ENCODE measurements at places on chromosomes 13 and 19.

DNA sequence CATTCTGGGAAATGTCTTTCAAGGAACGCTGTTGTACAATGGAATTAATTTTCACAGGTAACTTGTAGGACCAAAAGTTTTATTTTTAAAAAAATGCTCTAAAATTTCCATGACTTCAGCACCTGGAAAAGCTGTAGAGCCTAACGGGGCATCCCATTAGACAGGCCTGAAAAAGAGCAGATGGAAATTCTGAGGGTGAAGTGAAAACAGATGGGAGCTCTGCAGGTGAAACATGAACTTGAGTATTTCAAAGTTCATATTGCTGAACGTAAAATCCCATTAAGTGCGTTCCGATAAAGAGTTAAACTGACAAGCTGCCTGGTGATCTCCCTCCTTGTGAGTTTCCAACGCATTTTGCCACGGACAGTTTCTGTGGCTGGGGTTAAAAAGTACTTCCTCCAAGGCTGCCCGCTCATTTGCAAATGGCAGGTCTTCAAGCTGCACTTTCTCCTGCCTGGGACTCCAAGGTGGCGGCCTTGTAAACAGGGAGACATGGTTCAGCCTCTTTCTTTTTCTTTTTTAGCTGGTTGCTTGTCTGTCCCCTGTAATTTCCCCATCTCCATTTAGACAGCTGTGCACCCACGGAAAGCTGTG is 450.4 kb downstream of the FGF9 start:
- DNase-seq = no peak

DNA sequence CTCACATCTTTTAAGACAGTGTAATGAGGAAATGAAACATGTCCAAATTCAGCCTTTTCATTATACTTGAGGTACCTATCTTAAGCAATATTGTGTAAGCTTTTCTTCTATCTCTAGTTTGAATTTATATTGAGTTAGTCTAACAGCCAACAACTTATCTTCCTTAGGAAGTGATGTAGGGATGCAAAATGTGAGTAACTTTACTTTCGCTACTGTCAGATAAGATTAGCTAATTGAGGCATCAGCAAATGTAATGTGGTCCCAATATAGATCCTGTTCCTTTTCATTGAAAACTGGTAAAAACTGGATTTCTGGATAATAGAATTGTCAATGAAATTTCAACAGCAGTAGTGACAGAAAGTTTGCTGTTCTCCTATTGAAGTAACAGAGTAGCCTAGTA is 902.2 kb downstream of the GPC5 start:
- DNase-seq = no peak

GRCh38 chr13:45206340-45206739 is 5.5 kb upstream of the KCTD4 start:
- DNase-seq = no peak

GRCh38 chr13:83878691-83879430 is 3.4 kb downstream of the SLITRK1 start:
- no peak for DNase-seq

DNA sequence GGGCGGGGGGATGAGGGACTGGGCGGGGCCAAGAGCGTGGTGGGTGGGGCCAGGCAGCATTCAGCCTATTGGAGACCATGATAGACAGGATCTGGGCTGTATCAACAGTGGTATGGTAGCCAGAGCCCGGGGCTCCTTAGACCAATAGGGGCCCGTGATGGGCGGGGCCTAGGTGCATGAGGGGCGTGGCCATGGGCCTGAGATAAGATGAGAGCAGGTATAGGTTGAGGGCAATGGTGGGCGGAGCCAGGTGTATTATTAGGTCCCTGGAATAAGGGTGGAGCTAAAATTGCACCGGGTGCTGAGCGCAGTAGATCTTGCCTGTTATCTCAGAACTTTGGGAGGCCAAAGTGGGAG is 5.3 kb downstream of the ABCA7 start:
- peak; percentile 76 for DNase-seq

GRCh38 chr13:45185286-45185685 is 15.6 kb downstream of the KCTD4 start:
- DNase-seq = no peak

DNA sequence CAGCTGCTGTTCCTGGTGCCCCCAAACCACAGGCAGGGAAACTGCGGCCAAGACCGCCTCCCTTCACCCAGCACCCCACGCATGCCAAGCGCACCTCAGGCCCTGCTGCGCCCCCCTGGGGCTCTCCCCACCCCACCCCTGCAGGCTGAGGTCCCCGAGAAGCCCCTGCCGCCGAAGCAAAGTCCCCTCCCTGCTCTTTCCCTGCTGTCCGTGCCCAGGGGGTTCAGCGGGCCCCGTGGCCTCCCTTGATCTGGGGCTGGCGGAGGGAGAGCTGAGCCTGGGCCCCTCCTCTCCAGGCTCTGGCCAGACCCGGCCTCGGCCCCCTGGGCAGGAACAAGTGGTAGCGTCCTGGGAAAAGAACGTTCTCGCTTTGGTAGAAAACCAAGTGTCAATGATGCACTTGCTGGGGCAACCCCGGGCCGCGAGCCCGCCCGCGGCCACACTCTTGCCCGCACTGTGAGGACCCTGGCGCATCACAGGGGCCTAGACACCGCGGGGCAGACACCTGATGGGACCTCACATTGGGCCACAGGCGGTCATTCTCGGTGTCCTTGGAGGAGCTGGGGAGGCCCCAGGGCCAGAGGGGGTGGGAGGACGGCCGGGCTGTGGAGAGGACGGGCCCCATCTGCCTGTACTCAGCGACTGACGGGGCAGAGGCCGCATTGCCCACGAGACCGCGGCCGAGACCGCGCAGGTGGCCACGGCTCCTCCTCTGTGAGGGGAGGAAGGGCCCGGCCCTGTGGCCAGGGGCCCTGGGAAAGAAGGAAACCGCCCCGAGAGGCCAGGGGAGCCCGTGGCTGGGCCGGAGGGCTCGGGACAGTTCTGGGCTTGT is 29.0 kb downstream of the GPX4 start:
- DNase-seq = no peak

DNA sequence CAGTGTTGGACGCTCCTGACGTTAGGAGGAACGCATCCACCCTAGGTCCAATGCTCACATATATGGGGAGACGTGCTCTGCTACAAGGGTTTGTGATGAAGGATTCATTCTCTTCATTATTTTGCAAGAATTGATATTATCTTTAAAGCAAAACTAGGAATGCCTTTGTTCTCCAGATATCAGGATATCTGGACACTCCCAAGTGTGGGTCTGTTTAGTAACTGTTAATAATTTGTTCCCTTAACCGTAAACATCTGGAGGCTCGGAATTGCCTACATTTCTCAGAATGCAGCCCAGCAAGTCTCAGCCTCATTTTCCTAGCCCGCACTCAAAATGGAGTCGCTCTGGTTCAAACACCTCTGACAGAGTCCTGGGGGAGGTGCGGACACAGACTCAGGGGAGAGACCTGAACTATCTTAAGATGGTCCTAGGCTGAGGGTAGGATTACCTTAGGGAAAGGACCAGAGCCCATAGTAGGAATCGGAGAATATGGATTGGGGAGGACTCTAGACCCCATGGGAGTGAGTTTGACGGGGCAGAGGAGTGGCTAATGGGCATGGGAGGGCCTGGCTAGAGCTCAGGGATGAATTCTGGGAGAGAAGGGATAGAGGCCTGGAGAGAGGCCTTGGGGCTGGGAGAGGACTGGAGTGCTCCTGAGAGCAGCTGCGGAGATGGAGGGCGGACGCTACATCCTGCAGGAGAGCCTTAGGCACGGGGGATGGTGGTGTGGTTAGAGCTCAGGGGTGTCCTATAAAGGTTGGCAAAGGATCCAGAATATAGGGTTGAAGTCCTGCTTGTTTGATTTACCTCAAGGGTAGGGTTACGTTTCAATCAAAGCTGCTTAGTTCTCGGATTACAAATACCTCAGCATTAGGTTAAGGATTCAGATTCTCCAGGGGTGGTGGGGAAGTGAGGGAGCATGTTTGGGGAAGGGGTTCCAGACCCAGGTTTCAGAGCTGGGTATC is 43.2 kb downstream of the ZNF331 start:
- DNase-seq = peak; percentile 25

DNA sequence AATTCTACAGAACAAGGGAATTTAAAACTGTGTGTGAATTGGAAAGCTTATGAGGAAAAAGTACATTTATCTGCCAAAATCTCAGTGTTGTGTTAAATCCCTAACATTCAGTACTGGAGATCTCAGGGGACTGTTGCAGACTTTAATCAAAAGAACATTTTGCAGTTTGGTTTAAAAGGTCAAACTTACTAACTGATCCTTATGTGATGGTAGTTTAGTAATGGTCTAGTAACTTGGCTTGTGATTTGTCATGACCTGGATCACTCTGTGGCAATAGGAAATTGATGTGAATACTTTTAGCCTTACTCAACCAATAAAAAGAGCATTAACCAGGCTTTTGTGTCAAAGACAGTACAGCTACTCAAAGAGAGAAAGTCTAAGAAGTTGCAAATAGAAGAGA is 862.1 kb upstream of the MIR17HG start:
- DNase-seq = no peak

- no peak for DNase-seq
Measured at GRCh38 chr13:41162151-41162550, 29.5 kb upstream of the KBTBD6 start.

DNA sequence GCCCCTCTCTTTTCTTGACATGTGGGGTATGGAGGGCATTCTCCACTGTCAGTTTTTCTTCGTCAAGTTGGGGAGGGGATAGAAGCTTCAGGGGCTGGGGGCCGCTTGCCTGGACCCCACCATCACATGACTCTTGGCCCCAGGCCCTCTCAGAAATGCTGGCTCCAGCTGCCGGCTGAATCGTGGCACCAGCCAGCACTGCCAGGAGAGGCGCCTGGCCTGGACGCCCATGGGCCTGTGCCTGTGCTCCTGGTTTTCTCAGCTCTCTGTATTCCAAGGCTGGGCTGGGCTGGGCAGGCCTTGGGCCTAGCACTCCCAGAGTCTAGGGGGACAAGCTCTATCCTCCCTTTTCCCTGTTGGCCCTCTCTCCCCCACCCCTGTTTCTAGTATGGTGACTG is 38.6 kb downstream of the LYL1 start:
- no peak for DNase-seq

GRCh38 chr19:4516939-4517300 is 1.4 kb downstream of the PLIN4 start:
- DNase-seq = no peak

DNA sequence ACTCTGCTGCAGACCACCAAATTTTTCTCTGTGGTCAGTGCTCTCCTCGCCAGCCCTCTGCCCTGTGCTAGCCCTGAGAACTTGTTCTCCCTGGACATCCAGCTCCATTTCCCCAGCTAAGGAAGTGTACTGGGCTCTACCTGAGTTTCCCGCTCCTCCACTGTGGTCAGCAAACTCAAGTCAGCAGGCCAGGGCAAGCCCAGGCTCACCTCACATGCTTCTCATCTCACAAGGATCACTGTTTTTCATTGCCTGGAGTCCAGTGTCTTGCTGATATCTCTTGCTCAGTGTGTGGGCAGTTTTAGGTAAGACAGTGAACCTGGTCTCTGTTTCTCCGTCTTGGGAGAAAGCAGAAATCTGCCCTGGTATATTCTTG is 201.4 kb downstream of the FOXO1 start:
- DNase-seq = no peak

DNA sequence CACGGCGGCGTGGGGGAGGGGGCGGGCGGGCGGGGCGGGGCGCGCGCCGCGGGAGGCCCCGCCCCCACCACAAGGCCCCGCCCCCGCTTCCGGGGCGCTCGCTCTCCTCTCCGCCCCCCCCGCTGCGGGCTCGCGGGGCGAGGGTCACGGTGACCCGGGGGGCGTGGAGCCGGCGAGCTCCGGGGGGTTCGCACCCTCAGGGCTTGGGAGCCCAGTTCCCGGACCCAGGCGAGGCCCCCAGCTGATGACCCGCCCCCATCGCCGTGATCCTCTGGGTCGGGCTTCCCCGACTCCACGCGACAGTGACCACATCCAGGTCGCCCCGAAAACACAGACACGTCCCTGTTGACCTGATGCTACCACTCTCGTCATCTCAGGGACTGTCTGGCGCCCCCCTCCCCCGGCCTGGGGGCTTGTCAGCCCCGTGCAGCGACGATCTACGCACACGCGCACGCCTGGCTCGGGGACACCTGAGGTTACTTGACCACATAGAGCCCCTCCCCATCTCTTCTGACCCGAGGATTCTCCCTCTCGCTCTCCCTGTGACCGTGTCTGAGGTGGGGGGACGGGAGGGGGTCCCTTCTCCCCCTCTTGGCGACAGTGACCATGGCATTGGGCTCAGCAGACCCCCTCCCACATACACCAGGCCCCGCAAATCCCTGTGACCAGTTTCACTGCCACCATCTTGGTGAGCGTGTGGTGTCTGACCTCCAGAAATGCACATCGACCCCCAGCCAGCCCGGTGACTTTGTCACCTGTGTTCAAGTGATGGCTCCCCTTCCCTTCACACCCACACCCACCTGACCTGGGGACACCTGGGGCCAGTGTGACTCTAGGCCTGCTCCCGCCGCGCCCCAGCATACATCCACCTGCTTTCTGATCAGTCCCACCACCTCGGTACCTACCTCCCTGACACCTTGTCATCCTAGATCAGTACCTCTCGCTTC is 670 bp downstream of the MAP2K7 start:
- peak; percentile 61 for DNase-seq

DNA sequence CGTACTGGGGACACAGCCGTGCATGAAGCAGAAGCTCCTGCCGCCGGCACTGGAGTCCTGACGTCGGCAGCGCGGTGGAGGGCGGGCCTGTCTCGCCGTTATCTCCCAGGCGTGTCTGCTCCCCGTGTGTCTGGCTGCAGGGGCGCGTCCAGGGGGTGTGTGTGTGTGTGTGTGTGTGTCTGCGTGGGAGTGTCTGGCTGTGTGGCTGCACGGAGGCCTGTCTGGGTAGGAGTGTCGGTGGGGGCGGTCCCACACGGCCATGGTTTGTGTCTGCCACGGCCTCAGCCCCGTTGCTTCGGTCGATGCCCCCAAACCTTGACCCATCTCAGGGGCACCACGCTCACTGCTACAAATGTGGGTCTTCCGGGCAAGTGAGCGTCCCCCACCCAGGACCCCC is 18.3 kb downstream of the ARID3A start:
- no peak for DNase-seq

GRCh38 chr13:51237887-51238286 is 15.7 kb downstream of the FAM124A start:
- no peak for DNase-seq
